H4 (cell line): ENCODE measurements at places on chromosomes 11 and 22.

DNA sequence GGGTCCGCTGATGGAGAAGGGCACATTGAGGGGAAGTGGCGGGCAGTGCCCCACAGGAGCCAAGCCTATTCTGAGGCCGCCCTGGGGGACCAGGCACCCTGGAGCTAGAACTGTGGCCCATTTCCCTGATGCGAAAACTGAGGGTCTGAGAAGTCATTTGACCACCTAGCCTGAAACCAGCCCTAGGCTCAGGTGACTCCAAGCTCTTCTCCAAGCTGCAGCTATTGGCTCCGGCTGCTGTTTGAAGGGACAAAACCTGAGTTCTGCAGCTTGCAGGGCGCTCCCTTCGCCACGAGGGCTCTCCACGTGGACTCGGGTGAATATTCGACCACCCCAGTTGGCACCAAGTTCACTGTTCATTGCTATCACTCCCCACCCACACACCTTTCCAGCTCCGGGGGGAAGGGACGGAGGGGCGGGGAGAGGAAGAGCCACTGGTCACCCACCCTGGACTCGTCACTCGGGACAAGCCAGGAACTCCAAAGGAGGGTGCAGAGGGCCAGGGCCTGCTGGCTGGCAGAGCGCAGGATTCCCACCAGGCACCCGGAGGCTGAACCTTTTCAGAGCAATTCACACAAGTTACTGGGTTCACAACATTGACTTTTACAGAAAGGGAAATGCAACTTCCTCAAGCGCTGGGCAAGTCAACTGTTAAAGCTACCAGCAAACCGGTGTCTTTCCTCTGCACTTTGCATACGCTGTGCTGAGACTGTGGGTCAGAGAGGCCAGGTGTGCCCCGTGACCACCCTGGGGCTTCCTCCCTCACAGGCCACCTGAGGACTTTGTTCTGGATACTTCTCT is 1.1 kb upstream of the RAC2 start:
- no peak for DNase-seq

- DNase-seq: no peak
These were observed 82.9 kb downstream of the PKNOX2 start for GRCh38 chr11:125247431-125247830.

DNA sequence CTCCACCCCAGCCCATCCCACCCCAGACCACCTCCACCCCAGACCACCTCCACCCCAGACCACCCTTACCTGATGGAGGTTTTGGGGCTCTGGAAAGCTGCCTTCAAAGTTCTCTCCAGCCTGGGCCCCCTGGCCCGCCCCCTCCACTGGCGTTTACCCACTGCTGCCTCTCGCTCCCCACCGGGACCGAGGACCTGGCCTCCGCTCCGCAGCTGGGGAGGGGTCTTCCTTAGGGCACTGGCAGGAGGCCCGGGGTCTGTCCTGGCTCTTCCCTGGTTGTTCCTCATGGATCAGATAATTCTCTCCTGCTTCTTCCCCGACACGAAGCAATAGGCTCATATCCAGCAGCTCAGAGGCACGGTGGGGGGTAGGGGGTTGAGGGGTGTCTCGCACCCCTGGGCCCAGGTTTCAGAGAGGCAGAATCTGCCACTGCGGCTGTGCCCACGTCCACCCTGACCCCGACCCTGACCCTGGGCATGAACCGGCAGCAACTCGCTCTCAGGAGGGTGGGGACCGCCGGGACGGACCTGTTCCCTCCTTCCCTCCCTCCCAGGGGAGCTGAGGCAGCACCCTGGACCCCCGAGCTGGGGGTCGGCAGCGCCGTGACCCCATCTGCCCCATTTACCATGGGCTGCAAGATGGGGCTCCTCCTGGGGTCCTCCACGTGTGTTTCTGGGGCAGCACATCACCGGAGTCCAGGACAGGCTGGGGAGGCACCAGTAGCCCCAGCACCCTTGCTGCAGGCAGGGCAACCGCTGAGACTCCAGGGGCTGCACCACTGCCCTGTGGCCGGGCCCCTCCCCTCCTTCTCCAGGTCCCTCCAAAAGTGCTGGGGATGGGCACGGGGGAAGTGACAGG is 12.9 kb downstream of the KRTAP5-5 start:
- no peak for DNase-seq

DNA sequence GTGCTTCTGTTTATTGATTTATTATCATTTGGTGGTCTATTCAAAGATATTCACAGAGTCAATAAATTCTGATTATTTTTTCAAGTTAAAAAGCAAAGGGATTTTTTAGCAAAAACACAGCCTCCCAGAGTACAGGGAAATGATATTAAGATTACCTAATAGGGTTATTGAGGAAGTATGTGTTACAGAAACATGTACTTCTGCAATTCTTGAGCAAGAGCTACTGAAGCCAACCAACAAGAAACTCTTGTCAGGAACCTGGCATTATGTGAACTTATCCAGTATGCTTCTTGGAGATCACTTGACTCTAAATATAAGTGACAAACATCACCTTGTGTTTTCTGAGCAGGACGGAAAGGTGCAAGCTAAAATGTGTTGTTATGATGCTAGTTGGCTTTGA is 42.0 kb upstream of the CARD18 start:
- no peak for DNase-seq

DNA sequence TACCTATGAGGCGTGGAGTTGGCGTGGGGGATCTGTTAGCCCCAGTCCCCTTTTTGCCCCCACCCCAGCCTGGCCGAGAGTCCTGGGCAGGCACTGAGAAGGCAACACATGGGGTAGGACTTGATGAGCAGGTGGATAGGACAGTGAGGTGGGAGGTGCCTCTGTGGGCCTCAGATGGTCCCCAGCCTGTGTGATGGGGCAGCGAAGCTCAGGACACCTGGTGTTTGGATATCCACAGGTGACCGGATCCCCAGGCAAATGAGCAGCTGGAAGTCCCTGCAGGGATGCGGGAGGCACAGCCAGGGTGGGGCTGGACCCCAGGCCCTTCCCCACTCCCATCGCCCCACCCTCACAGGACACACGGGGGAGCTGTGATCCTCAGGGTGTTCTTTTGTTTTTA is 9.7 kb downstream of the FBLN1 start:
- DNase-seq: no peak

GRCh38 chr11:50075856-50076255 is 43.2 kb downstream of the OR4C45 start:
- DNase-seq: no peak

DNA sequence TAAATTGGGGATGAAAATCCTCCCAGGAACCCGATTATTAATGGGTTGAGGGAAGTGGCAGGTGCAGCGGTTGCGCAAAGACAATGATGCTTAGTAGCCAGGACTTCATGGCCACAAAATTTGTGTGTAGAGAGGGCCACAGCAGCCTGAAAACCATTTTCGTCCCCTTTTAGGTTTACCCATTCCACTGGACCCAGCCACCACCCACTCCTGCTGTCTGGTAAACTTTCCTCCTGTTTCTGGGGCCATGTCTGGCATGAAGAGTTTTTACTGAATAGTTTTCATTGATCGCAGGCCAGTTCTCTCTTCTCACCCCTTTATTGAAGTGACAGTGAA is 69.5 kb upstream of the SYT13 start:
- DNase-seq: no peak

- DNase-seq: no peak
These were observed 2.7 kb upstream of the PPARA start for GRCh38 chr22:46147471-46148267.
